CD4-positive, alpha-beta T cell treated with Interleukin-12 subunit alpha and Interleukin-12 subunit beta, for 1 hour (primary cell): ENCODE measurements at places on chromosomes 11 and 22.
A peak's percentile ranks its signal among the peaks of the same experiment; 100 is the strongest.

GRCh38 chr22:24330636-24331035 is 60.0 kb downstream of the SPECC1L start:
- no peak for DNase-seq

DNA sequence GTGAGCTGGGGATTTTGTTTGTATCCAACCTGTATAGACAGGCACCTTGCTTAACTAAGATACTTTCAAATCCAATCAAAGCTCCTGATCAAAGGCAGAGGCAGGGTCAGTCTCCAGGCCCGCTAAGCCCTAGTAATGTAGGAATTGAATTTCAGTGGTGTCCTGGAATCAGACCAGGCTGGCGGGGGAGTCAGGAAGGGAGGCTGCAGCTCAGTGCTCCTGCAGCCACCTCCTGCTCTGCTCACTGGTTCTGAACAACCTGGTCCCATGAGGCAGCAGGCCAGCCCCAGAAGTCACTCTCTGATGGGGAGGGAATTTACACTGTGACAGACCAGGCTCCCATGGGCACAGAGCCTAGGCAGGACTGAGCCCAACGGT is 38.5 kb upstream of the GALNT18 start:
- DNase-seq, result no peak

DNA sequence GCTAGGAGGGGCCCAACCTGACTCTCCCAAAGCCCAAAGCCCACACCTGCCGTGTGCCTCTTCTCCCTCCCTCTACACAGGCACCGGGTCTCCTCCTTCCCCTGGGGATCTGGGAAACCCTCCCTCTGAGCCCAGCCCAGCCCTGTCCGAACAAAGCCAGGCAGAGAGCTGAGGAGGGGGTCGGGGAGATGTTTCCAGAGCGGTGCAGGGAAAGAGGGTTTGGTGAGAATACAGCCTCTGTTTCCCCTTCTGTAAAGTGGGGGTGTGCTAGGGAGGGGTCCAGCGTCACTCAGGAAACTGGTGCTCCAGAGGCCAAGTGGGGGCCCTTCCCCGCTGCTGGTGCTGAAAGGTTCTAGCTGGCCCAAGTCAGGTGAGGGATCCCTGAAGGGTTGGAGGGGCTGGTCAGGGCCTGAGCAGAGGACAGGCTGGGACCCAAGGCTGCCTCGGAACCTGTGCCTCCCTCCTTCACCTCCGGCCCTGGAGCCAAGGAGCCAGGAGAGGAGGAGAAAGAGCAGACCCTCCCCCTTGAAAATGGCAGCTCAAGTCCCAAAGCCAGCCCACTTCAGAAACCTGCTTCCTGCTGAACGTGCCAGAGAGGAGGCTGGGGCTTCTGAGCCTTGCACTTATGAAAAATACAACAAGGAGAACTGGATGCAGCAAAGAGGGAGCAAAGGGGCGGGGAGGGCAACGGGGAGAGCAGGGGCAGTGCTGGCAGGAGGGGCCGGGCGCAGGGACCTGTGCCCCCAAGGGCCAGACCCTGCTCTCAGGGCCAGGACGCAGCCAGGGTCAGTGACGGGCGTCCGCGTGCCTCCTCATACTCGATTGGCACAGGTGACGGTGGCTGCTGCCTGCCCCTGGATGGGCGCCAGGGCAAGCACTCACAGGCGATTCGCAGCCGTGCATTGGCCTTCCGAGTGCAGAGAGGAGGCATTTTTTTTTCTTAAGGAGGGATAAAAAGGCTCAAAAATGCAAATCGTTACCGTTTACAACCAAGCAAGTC is 43.2 kb downstream of the MACROD1 start:
- no peak for DNase-seq

DNA sequence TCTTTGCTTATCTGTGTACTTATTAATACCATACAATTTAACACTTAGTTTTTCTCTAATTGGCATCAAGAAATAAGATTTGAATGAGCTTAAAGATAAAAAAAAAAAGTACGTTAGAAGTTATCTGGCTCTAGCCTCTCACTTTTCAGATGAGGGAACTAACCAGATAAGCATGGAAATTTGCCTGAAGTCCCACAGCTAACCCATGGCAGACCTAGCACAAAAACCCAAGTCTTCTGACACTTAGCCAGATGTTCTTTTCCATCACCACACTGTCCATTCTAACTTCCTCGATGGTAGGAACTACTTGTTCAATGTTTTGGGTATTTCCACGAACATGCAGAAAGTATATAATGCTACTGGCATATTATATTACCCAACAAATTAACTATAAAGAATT is 7.4 kb upstream of the SOX6 start:
- no peak for DNase-seq

DNA sequence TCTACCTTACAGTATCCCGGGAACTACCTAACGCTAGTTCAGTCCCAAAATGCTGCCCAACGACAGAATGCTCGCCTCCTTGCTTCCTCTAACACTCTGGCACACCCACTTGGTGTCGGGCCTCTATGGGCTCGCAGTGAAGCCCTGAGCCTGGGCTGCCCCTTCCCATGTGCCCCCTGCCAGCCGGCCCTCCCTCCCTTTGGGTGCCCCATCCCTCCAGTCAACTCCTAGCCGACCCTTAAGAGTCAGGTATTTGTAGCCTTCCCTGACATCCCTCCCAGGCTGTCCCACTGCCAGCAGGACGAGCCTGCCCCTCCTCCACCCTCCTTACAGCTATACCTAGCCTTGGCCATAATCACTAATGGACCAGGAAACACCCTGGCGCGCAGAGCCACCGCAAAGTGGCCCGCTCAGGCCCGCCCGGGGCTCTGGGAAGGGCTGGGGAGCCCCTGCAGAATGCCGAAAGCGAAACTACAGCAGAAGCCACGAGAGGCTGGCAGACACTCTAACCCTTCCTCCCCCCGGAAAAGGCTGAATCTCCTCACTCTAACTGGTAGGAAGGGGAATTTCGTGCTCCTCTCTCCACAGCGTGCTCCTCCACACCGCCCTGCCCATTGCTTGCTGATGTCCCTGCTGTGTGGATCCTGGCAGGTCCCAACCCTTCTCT is 8.2 kb downstream of the CBX7 start:
- DNase-seq, result peak; percentile 76

DNA sequence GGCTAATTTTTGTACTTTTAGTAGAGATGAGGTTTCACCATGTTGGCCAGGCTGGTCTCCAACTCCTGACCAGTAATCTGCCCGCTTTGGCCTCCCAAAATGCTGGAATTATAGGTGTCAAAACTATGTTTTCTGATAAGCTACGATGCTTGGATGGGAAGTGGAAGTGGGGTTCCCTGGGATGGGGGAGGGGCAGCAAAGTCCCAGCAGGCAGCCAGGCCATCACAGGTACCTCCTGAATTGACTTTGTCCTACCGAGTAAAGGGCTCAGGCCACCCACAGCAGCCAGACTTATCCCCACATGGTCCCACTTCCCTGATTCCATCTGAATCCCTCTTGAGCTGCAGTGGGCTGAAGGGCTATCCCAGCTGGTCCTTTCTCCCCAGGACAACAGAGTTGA is 6.9 kb downstream of the FTH1 start:
- DNase-seq, result no peak

GRCh38 chr11:117231842-117232091 is at the start of gene PCSK7:
Gene PCSK7, minus strand, starts transcription at chr11:117232073. Its CDS starts 2,229 bp downstream, at chr11:117229844.
- no peak for DNase-seq

- DNase-seq, result no peak
Observed at GRCh38 chr11:6360183-6360582, 30.1 kb upstream of the SMPD1 start.

- DNase-seq, result no peak
Observed at GRCh38 chr22:30681831-30682230, 12.8 kb upstream of the OSBP2 start.

- DNase-seq, result no peak
Observed at GRCh38 chr11:117076941-117077691, 21.1 kb downstream of the SIK3 start.

GRCh38 chr11:28528217-28528616 is 420.0 kb downstream of the METTL15 start:
- DNase-seq, result no peak

- no peak for DNase-seq
Observed at GRCh38 chr22:26587991-26588613, 1.8 kb downstream of the TPST2 start.

- no peak for DNase-seq
Observed at GRCh38 chr11:80943226-80943625, 1502.4 kb upstream of the TENM4 start.

- no peak for DNase-seq
Observed at GRCh38 chr11:123143476-123143875, 51.6 kb downstream of the CLMP start.

DNA sequence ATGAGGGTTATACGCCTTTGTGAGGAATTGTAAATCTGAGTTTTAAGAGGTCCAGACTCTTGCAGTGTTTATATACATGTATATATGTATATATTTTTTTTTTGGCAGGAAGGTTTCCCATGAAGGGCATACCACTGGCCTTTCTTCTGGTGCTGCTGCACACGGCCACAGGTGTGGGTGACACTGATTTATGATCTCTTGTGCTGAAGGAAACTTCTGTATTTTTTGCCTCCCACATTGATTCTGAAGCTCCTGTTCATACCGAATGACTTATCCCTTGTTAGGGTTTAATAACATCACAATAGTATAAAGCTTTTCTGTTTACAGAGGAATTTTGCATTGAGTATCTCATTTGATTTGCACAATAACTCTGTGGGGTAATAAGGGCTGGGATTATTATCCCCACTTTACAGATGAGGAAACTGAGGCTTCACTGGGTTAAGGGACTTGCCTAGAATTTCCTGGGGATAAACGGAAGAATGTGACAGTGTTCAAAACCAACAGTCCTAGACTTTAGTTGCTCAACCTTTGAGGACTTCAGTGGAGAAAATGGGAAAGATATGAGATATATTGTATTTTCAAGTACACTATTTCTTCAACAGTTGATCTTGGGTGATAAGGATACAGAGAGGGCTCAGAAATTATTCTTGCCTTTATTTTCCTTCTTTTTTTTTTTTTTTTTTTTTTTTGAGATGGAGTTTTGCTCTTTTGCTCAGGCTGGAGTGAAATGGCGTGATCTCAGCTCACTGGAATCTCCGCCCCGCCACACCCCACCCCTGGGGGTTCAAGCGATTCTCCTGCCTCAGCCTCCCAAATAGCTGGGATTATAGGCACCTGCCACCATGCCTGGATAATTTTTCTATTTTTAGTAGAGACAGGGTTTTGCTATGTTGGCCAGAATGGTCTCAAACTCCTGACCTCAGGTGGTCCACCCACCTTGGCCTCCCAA is 70.1 kb downstream of the MICAL2 start:
- DNase-seq, result no peak

- no peak for DNase-seq
Observed at GRCh38 chr11:94781837-94782236, 13.7 kb downstream of the AMOTL1 start.

DNA sequence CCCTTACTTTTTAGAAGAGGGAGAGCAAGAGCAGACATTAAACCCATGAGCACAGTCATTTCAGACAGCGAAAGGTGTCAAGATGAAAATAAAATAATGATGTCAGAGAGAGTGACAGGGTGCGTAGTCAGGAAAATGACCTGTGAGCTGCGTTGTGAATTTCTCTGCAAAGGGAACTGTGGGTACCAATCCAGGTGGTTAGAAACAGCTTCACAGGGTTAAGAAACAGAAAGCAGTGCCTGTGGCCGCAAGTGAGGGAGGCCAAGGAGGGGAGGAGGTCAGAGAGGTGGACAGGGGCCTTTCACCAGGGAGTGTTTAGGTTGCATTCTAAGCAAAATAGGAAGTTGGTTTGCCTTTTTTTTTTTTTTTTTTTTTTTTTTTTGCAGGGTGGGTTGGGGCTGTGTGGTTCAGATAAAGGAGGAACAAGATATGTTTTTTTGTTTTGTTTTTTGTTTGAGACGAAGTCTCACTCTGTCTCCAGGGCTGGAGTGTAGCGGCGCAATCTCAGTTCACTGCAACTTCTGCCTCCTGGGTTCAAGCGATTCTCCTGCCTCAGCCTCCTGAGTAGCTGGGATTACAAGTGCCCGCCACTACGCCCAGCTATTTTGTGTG is 7.9 kb downstream of the TIGD3 start:
- peak; percentile 8 for DNase-seq

DNA sequence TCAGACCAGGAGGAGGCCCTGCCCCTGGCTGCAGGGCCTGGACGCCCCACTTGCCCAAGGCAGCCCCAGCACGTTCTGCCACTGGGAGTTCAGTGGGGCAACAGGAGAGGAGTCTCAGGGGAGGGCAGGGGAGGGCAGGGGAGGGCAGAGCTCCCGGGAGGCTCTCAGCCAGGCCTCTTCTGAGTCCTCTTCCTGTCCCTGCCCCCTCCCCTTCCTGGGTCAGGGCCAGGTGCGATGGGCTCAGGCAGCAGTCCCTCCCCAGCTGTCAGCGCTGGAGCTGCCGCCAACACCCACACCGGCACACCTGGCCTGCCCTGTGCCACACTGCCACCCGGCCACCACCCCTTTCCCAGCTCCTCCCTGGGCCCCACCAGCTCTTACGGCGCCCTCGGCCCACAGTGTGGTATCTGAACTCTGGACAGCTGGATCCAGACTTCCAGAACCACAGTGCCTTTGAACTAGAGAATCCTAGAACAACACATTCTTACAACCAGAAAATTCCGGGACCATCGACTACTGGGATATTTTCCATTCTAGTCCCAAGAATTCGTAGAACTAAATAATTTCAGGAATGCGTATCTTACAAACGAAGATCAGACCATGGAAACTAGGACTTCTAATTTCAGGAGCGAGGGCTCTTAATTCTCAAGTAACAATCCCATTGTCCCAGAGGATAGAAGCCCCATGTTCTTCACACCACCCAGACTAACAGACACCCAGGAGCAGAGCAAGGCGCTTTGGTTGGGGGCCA is 21.8 kb downstream of the RPL3 start:
- no peak for DNase-seq

- no peak for DNase-seq
Observed at GRCh38 chr11:34972892-34973291, 56.5 kb downstream of the PDHX start.

DNA sequence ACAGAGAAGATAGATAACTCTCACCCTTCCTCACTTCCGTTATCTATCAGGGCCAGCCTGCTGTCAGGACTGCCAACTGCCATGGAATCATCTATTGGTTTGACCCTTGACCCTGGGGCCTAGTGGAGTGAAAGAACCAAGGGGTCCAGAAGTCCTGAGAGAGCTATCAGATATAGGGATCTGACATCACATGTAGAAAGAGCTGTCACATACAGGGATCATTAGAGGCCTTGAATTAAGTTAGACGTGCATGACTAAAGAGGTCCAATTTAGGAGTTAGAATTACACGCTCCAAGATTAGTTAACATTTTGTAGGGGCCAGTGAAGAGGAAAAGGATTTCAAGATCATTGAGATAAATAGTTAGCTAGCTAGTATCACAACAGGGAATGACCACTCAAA is at the start of gene TMEM225:
Gene TMEM225, minus strand, starts transcription at position 101 of the 400 bp plus-strand sequence. CDS start 245 bp downstream, outside the sequence.
- DNase-seq, result no peak

GRCh38 chr11:31636983-31637382 is 127.4 kb downstream of the ELP4 start:
- no peak for DNase-seq

GRCh38 chr11:74185285-74185684 is 14.2 kb downstream of the PPME1 start:
- no peak for DNase-seq
